Mesenteric fat pad (tissue), 1 donor: ENCODE measurements at places on chromosomes 2 and 18.

DNA sequence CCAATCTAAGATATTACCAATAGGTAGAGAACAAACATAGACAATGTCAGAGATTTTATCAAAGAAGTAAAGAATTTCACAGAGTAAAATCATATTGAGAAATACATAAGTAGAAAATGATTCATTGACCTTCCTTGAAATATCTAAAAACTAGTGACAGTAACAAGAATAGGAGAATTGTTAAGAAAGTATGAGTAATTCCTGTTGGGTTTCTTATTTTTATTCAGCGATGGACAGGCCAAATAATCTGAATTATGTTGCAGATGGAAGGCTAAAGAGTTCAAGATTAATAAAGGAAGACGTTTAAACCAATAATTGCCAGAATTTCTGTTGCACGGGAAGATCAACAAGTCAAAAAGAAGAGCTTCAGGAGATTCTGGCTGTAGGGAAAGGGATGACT is 163.4 kb upstream of the RASGRP3 start:
- DNase-seq, result no peak

- no peak for DNase-seq
Measured at GRCh38 chr2:179336782-179337534, 72.3 kb upstream of the SESTD1 start.

- no peak for DNase-seq
Measured at GRCh38 chr2:27800856-27801255, 29.3 kb downstream of the MRPL33 start.

GRCh38 chr2:138444411-138444810 is 57.2 kb upstream of the SPOPL start:
- no peak for DNase-seq
